ENCODE measurements at places on chromosomes 16 and 17.
A peak's percentile ranks its signal among the peaks of the same experiment; 100 is the strongest.

- DNase-seq = no peak
Measured at GRCh38 chr17:2361010-2361760, 23.9 kb downstream of the SGSM2 start.

DNA sequence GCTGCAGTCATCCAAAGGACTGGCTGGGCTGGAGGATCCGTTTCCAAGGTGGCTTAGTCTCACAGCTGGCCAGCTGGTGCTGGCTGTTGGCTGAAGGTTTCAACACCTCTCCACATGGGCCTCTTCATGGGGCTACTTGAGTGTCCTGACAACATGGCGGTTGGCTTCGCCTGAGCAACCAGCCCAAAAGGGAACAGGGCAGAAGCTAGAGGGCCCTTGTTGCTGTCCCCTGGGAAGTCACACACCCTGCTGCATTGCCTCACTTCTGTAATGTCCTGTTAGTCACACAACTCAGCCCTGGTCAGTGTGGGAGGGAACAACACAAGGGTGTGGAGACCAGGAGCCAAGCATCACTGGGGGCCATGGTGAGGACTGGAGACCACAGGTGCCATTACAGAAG is 36.6 kb downstream of the C16orf78 start:
- no peak for DNase-seq

DNA sequence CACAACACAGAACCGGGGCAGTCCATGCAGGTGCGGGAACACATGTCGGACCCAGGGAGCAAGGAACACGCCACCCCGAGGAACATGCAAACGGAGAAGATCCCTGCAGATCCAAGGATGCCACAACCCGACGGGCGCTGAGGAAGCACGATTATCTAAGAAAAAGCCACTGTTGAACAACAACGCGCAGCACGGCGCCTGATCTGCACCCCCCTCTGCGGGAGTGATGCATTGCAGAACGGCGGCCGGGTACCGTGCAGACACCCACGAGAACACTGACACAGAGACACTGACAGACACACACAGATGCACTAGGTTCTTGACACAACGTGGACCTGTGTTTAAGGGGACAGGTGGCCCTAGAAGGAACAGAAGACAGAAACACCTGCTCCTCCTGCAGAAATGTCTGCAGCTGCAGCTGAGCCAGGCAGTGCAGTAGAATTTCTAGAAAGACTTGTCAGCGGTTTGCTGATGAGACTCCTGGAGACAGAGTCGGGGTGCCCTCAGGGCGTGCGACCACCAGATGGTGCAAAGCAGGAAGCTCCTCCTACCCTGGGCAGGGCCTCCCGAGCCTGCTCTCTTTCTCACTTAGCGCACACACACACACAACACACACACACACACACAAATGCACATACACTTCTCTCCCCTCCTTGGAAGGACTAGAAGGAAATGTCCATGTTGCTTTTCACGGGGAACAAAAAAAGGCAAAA is 7.5 kb downstream of the NPTX1 start:
- DNase-seq = no peak

DNA sequence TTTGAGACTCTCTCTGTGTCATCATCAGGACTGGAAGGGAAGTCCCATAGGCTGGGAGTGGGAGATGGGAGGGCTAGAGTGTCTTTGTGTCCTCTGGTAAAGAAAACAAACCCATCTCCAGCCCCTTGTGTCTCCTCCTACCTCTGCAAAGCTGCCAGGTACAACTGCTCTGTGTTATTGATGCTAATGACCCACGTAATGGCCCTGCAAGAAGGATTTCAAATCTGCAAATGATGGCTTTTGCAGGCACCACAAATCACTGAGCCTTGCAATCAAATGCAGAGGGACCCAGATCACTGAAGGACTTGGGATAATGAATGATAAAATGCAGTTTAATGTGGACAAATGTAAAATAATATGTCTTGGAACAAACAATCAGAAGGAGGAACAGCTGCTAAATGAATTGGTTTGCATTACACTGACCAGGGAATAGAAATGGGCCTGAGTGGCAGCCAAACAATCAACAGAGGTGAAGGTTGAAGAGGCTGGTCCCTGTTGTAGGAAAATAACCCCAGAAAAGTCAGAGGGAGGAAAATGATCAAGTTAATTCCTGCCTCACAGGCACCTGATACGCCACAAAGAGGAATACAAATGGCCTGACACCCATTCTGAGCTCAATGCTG is 425.1 kb downstream of the UTP18 start:
- no peak for DNase-seq

DNA sequence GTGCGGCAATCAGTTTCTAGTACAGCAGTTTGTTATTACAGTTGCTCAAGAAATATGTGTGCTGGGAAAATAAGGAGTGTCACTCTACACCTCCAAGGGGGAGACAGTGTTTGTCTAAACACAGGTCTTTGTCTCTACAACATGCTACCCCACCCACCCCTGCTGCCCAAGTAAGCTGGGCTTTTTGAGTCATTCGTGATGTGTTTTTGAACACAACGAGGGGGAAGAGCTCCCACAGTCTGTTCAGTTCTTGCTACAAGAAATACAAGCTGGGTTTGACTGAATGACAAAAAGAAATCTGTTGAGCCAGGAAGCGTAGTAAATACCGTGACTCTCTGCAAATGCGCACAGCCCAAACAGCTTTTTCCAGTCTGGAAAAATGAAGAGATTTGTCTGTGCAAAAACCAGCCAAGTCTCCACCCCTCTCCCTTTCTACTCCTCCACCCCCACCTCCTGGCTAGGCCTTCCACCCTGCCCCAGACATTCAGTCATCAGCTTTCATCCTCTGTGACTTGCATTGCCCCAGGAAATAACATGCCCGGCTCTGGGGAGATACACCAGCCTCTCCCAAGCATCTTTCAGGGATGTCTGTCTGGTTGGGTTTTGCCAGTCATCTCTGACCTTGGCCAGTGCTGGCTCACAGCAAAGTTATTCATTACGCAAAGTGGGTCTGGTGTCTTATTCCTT is 25.7 kb downstream of the CHD9 start:
- DNase-seq = no peak

GRCh38 chr17:28950752-28951427 is 428 bp downstream of the PHF12 start:
- no peak for DNase-seq

DNA sequence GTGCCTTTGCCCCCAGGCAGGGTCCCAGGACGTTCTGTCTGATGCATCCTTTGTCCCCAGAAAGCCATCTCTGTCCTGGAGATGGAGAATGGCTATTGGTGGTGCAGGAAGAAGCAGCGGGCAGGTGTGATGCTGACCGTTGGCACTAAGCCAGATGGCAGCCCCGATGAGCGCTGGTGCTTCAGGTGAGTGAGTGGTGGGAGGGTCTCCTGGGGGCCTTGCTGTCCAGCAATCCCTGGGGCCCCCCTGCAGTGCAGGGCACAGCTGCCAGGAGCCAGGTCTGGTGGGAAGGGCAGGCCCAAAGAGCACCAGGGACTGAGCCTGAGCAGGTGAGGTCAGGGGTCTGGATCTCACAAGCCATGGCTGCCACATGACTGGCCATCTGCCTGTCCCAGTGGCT is 18.1 kb downstream of the TRPV2 start:
- DNase-seq = no peak

GRCh38 chr17:74862108-74862901 is 2.6 kb upstream of the GRIN2C start:
- DNase-seq = peak; percentile 36

- DNase-seq = no peak
Measured at GRCh38 chr16:12447556-12447955, 356.1 kb downstream of the CPPED1 start.
